ENCODE measurements at places on chromosomes 11 and 22. TPM values are rescaled to one million over a fixed set of nuclear protein-coding genes. Genes with fewer than 3 reads are reported as not detected.
A peak's percentile ranks its signal among the peaks of the same experiment; 100 is the strongest.

GRCh38 chr11:97963528-97964331 lies 1057.0 kb upstream of the CNTN5 start:
- H3K36me3 ChIP-seq, result no peaks in the 10 kb centered on the region
- DNase-seq, result no peak
- H3K27me3 ChIP-seq, result no peaks in the 10 kb centered on the region
- no peaks in the 10 kb centered on the region for H3K4me1 ChIP-seq
- H3K27ac ChIP-seq, result no peak overlapping the region
- no peak overlapping the region for H3K4me3 ChIP-seq

DNA sequence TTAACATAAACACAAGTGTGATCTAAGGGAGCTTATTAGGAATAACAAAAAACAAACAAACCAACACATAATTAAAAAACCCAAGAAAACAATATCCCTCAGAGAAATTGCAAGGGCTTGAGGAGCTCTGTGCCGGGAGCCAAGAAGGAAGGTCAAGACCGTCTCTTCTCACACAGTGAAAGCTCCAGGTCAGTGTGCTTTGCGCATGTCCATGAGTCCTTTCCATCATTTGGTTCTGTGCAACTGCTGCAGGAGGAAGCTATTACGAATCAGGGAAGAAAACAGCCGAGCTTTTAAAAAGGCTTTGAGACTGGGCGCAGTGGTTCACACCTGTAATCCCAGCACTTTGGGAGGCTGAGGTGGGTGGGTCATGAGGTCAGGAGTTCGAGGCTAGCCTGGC lies 4.6 kb downstream of the KRTAP5-8 start:
- no peak overlapping the region for H3K4me3 ChIP-seq
- H3K27ac ChIP-seq, result no peak overlapping the region
- H3K4me1 ChIP-seq, result no peaks in the 10 kb centered on the region
- no peaks in the 10 kb centered on the region for H3K36me3 ChIP-seq
- DNase-seq, result no peak

- H3K27me3 ChIP-seq, result no peaks in the 10 kb centered on the region
- DNase-seq, result no peak
- no peaks in the 10 kb centered on the region for H3K4me1 ChIP-seq
- H3K27ac ChIP-seq, result peak overlapping the region; percentile 79
- H3K36me3 ChIP-seq, result no peaks in the 10 kb centered on the region
These were observed 71.8 kb downstream of the PIWIL4 start for GRCh38 chr11:94638902-94639373.

GRCh38 chr22:33274214-33275072 lies 216.3 kb upstream of the SYN3 start:
- H3K27me3 ChIP-seq, result no peaks in the 10 kb centered on the region
- H3K36me3 ChIP-seq, result no peaks in the 10 kb centered on the region
- H3K27ac ChIP-seq, result no peak overlapping the region
- no peaks in the 10 kb centered on the region for H3K4me1 ChIP-seq
- H3K4me3 ChIP-seq, result no peak overlapping the region

- no peaks in the 10 kb centered on the region for H3K36me3 ChIP-seq
- peak overlapping the region; percentile 82 for H3K27ac ChIP-seq
- H3K4me1 ChIP-seq, result no peaks in the 10 kb centered on the region
- H3K27me3 ChIP-seq, result no peaks in the 10 kb centered on the region
- no peak for DNase-seq
- H3K4me3 ChIP-seq, result no peak overlapping the region
These were observed 23.1 kb downstream of the A4GALT start for GRCh38 chr22:42697542-42698013.

Gene CYTH4
- total RNA-seq, result 6.9 TPM

Gene TEX54
- 1.6 TPM for total RNA-seq

Gene LIMK2
- 135 TPM for total RNA-seq
